ENCODE measurements at places on chromosomes 4 and X. TPM values are rescaled to one million over a fixed set of nuclear protein-coding genes. Genes with fewer than 3 reads are reported as not detected.

DNA sequence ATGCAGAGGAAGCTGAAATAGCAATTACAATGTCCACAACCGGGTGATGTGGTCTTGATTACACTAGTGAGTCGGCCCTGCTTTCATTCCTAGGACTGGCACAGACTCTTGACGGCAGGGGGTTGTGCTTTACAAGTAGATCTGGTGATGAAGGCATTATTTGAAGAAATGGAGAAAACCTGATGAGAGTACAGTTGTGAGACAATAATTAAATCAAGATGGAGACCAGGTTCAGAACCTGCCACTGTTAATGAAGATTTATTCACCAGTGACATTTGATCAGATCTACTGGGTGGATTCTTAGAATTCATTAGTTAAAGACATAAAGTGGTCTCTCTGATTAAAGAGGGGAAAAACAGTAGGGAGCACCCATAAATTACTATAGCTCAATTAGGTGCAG is 747.2 kb downstream of the STPG2 start:
- no peak for DNase-seq

DNA sequence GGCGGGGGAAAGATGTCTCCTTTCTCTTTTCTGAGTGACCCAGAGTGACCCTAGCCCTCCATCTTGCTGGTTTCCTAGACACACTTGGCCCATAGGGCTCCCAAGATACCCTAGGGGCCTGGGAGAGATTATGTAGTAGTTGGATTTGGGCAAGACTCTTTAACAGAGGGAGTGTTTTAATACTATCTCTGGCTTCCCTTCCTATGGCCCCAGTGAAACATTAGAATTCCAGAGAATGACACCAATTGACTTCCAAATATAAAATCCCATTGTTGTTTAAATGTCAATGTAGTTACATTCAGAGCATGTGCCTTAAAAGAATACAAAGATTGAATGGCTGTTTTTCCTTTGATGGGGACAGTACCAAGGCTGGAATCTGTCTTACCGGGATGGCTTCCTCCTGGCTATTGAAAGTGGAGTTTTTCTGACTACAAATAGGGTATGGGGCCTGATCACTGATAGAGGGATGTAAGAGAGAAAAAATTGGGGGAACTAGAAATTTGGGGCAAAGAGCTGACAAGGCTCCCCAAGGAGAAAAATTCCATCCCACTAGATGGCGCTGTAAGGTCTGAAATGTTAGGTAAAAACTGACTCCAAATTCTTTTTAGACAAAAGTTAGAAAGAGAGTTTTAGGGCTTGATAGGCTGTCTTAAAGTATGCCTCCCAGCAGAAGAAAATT is 10.7 kb downstream of the TENT5D start:
- DNase-seq = no peak

- DNase-seq = no peak
Measured at GRCh38 chr4:100547541-100548199, 29.8 kb upstream of the EMCN start.

- no peak for DNase-seq
Measured at GRCh38 chr4:121093261-121093660, 20.9 kb upstream of the NDNF start.

DNA sequence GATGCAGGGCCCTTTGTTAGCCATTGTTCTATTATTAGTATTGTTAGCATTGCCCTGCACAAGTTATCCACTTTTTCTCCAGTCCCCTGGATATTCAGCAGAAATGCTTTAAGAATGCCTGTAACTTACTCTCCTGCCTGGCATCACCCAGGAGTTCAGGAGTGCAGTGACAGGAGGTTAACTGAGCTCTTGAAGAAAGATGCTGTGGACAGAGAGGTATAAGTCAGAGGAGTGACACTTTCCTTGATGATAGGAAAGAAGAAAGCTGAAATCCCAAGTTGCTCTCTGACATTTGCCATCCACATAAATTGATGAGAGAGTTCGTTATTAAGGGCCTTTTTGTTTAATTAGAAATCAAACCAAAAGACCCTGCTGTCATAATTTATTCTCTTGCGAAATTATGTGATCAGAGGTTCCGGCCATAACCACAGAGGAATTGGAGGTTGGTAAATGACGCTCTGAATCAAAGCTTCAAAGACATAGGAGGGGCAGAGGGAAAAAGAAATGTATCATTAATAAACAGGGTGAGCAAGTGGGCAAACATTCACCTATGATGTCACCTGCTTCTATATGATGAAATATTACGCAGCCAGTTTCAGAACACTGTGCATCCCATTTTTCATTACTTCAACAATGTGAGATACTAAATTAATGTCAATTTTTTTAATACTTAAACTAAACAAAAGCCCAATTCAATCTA is 230.2 kb upstream of the JADE1 start:
- DNase-seq = no peak

- DNase-seq = no peak
Measured at GRCh38 chr4:6229671-6230501, 29.5 kb upstream of the JAKMIP1 start.

- no peak for DNase-seq
Measured at GRCh38 chrX:97763981-97764380, 880.3 kb downstream of the RPA4 start.

DNA sequence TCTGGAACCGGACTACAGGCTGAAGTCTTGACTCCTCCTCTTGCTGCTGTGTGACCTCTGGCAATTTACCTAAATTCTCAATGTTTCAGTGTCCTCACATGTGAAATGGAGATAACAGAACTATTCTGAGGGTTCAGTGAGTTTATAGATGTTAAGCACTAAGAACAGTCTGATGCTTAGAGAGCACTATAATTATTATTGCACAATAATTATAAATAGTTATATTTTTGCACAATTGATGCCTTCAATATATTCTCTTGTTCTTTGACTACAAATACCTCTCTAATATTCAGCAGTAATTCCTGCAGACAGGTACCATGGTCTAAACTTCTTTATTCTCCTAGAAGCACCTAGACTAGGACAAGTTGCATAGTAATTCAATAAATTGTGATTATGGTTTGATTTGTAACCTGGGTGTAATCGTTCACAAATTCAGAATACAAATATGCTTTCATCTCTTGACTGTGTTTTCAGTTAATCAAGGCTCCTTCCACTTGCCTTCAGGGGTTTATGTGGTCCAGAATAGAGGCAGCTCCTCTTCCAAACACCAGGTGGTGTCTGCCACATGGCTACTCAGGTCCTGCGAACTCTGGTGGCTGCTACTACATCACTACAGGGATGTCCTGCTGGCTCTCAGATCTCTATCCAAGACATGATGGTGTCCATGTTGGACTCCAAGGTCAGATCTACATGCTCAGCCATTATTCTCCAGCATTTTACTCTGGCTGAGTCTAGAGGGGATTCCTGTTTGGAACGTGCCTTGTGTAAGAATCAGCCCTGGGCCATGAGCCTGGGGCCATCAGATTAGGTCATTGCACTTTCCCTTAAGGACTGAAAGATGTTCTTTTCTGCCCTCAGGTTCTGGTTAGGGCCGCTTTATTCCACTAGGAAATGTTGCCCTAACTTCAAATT is 103.4 kb downstream of the QRFPR start:
- peak; percentile 5 for DNase-seq

DNA sequence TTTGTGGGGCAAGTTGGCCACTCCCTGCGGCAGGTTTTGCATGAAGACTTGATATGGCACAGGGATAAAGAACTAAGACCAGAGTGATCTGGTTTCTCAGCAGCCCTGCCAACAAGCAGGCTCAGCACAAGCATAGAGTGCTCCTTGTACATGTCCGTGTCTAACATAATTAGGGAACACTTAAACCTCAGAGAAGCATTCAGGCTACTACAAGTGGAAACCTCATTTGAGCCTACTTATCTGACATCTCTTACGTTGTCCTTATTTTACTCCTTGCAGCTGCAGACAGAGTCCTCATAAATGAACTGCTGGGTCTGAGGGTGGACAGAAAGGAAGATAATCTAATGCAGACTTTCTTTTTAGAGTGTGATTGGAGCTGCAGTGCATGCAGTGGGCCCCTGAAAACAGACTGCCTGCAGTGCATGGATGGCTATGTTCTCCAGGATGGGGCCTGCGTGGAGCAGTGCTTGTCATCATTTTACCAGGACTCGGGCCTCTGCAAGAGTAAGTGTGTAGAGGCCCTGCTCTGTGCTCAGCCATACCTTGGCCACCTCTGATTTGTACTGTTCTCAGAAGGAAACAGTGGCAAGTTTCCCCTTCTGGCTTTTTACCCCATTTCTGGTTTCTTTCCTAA is 179.1 kb upstream of the ANXA3 start:
- no peak for DNase-seq

GRCh38 chr4:37427193-37427592 is 182.7 kb downstream of the NWD2 start:
- no peak for DNase-seq

Gene DUX4
- total RNA-seq = not detected
